HCT116 (cell line): ENCODE measurements at places on chromosomes 5 and 9.

DNA sequence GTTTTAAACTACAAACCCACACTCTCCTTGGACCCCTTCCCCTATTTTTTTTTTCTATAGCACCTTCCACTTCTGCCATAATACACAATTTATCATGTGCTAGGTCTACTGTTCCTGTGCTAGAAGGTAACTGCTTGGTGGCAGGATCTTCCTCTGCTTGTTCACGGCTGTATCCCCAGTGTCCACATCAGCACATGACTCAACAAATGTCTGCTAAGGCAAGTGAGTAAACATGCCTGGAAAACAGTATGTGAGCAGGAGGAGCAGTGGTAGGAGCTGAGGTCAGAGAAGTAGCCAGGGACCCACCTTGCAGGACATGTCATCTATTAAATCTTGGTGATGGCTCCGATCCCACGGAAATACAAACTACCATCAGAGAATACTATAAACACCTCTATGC, 79.4 kb downstream of the AUH start:
- no peak for DNase-seq

GRCh38 chr9:112542593-112543292, 56.1 kb downstream of the KIAA1958 start:
- no peak for DNase-seq

DNA sequence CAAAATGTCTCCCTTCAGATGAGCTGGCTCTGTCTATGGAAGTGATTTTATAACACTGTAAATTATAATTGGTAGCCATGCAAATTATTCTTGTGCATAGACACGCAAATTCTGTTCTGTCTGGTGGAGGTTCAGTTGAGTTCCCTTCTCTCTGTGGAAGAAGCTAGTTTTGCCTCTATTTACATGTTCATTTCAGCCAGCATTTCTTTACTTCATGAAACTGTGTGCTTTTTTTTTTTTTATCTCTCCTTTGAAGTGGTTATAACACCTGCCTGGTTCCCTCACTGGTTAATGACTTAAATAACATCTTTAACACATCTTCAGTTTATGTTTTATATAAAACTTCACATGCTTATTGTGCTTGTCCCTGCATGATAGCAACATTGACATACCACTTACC, 149.4 kb upstream of the FBXL7 start:
- DNase-seq = no peak

DNA sequence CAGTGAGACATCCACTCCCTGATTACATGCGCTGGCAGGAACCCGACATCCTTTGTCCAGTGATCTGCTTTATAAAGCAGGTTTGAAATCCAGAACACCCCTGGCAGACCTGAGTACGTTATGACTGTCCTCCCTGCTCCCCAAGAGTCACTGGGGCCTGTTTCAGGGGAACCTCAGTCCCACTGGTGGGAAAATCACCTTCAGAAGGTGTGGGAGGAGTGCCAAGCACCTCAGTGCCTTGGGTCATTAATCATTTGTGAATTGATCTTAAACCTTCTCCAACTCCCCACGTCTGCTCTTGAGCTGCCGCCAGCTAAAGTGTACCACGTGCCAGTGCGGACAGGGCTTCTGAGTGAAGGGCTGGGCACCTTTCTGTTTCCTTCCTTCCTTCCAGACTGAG, 16.2 kb downstream of the SLC6A3 start:
- DNase-seq = no peak

DNA sequence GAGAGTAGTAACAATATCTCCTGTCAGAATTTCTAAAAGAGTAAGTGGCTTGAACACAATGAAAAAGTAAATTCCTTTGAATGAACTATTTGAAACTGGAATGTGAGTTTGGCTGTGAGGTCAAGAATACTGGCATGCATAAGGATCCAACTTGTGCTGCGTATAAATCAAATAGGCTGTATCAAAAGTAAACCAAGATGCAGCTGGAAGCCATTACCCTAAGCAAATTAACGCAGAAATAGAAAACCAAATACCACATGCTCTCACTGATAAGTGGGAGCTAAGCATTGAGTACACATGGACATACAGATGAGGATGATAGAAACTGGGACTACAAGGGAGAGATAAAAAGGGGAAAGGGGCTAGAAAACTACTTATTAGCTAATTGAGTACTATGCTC, 24.0 kb upstream of the SRFBP1 start:
- no peak for DNase-seq

- DNase-seq = no peak
Observed at GRCh38 chr5:31880449-31880848, 241.5 kb downstream of the PDZD2 start.

DNA sequence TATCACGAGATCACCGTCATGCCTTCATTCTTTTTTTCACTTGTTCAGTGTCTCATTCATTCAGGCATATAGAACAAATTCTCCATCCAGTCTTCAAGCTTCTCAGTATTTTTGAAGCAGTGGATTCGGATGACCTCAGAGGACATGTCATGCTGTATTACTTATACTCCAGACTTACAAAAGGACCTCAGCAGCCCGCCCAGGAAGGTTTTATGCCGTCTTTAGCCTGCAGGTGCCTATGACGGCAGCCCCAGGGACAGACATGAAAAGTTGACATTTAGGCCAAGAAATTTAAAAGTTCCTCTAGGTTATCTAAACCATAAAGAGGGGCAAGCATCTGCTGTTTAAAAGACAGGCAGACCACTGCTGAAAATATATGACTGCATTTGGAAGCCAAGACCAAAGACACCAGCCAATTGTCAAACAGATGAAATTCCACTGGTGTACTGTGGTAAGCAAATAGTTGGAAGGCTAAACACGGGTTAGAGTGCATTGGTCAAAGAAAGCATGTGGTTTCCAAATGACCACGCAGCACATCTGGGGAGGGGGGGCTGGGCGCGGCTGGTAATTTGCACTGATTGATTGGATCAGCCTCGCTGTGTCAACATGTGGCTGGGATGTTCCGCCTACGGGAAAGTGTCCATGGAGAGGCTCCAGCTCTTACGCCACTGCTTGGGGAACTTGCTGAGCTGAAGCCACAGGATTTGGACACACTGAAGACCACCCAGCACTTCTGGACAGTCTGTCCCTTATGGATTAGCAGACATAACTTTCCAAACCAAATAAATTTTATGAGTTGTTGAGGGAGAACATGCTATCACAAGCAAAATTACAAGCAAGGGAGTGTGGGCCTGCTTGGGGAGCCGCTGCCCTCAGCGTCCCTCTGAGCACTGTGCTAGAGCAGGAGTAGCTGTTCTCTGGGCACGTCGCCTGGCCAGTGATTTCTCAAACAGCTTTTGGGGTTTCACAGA, 173.6 kb downstream of the FANCC start:
- no peak for DNase-seq

GRCh38 chr9:117080765-117081390, 334.0 kb downstream of the ASTN2 start:
- DNase-seq = no peak

- no peak for DNase-seq
Observed at GRCh38 chr9:33177639-33178038, 10.5 kb upstream of the B4GALT1 start.

DNA sequence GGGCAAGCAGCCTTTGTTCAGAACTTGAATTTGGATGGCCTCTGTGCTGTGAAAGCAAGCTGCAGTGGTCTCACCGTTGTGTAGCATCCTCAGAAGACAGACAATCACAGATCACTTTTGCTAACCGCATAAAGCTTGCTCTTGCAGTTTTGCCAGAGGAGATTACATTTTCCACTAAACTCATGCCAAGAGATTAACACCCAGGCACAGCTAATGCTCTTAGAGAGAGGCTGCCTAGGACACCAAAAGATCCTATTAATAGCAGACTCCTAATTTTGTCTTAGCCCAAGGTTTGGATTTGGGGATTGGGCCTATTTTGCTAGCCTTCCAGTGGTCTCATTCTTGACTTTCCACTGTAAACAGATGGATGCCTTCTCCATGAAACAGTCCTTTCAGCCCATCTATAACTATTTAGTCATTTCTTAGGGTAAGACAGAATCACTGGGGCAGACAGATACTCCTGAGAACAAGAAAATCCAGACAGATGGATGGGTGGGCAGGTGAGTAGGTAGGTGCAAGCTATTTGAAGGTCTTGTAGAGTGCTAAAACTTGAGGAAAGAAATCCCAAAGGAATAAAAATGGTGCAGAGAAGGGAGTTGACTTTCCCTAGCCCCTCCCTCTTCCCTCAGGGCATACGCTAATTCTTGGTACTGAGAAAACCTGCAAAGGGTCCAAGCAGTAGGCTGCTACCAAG, 506.2 kb downstream of the SPOCK1 start:
- no peak for DNase-seq

DNA sequence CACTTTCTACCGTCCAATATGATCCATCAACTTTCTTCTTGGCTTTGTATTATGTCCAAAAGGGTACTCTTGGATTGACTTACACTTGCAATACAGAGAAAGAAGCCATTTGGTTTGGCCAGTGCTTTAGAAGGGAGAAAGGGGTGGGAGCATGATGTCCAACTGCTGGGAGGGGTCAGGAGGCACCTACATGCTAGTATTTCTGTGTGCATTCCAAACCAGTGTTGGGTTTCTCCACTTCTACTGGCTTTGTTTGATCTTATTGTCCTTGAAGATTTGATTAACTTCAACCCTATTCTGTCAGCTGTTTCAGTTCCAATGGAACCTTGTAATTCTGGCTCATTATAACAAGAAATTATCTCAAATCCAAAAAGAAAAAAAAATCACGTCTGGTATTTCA, 27.6 kb downstream of the CYSTM1 start:
- DNase-seq = no peak

DNA sequence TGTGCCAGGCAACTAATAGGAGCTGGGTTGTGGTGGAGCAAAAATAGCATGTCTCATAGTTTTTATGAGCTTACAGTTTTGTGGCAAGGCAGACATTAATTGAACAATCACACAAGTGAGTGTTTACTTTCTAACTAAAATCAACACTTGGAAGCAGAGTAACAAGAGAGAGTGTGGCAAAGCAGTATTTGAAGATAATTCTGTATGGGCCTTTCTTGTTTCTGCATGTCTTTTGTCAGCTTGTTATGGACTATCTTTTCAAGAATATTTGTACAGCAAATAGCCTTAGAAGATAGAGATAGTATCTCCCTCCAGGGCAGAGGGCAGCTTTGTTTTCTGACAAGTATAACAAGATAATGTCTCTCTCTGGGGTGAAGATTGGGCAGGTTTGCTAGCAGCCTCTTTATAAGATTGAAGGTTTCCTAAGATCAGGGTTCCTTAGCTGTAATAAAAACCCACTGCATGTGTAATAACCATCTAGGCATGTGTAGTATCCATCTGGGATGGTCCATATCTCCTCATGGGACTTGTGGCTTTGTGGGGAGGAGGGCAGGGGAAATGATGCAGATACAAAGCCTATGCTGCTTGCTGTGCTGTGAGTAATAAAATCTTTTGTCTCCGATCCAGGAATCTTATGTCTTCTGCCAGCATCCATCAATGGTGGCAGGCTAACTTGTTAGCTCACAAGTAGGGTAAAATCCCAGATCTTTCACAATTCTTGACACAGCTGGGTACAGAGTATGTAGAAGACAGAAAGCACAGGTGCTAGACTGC, 479.9 kb downstream of the KDM4C start:
- no peak for DNase-seq

DNA sequence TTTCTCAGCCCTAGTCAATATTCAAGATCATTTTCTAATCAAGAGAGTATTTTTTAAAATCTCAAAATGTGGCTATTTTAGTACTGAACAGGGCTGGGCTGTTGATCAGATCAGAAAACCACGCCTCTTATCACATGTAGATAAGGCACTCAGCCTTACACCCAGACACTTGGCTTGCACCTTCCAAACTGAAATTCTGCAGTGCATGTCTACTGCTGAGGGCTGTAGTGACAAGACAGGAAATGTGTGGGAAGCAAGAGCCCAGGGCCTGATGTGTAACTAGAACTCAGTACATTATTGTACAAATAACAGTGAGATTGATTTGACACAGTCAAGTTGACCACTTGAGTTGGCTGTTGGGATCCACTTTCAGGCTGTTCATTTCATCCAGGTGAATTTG, 48.6 kb downstream of the UBE2QL1 start:
- no peak for DNase-seq

- no peak for DNase-seq
Observed at GRCh38 chr5:102229685-102230084, 66.4 kb downstream of the SLCO4C1 start.

DNA sequence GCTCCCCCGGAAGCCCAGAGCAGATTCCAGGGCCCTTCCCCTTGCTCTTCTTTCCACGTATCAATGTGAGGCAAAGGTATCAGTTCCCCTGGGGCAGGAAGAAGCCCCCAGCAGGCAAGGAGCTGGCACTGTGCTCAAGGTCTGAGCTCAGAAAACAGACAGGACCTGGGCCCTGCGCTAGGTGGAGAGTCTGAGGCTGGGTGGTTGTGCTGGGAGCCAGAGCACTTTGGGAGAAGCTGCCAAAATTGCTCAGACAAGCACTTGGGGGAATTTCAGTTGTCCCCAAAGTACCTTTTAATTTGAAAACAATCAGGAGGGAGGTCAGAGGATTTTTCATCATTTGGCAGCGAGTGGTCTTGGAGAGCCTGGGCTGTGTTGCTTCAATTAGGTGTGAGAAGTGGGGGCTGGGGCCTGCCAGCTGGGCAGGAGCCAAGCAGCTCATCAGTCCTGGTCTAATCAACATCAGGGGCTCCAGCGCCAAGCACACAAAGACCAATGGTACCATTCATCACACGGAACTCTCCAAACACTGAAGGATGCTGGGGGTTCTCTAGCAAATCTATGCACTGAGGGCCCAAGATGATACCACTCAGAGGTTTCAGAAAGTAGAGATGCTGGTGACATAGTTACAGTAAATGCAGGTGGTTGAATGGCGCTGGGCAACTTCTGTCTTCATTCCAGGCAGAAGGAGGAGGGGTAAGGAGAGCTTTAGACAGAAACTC, 176.5 kb downstream of the SNX18 start:
- DNase-seq = no peak

DNA sequence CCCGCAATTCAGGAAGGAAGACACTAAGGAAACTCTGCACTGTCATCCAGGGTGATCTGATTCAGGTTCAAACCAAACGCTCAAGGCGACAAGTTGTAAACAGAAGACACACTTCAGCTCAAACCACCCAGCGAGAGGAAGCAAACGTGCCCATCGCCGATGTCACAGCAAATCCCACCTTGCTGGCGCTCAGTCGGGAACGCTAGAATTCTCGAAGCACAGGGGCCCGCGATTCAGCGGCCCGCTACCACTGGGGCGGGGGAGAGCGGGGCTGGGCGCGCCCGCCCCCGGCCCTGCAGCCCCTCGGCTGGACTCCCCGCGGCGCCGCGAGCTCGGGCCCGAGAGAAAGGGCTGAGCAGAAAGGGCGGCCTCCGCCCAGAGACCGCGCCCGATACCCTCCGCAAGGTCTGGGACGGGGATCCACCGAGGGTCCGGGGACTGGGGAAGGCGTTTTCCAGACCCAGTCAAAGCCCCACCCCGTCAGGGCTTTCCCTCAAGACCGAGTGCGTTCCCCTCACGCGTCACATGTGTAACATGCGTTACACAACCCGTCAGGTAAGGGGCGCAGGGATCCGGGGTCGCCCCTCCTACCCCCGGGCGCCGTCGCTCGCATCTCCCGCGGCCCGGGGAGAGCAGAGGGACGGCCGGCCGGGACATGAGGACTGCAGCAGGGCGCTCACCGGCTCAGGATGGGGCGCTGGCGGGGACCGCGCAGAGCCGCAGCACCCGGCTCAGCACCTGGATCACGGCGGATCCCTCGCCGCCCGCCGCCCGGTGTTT, 469 bp downstream of the AGTPBP1 start:
- no peak for DNase-seq
